Right renal cortex interstitium (tissue), 3 donors: ENCODE measurements at places on chromosomes 2 and 18.

DNA sequence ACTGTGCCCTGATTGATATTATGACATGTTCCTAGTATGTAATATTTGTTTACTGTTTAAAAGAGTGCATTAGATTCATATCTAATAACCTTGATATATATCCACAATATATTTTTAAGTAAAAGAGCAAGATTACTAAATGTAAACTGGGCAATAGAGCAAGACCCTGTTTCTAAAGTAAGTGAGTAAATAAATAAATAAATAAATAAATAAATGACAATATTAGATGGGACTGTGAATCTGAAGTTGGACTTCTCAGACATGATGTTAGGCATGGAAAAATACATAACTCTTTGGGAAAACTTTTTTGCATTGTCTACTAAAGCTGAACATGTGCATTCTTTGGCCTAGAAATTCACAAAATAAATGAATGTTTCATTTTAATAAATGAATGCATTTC is 164.7 kb downstream of the CCDC178 start:
- no peak for DNase-seq

- DNase-seq, result no peak
Observed at GRCh38 chr2:36554531-36554930, 43.4 kb downstream of the FEZ2 start.

DNA sequence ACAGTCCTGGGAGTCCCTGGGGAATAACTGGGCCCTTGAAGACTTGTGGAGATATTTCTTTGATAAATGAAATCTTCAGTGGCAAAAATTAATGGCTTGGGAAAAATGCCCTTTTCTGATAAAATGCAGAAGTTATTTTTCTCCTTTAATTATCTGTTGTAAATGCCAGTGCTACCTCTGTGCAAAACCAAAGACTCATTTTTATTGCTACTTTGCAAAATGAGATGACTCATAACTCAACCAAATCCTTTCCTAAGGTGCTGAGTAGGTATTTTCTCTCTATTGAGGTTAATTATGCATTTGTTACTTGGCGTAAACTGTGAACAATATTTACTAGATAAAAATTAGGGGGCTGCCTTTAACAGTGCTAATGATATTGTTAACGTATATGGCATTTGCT is 163.9 kb downstream of the DOK6 start:
- DNase-seq, result no peak

DNA sequence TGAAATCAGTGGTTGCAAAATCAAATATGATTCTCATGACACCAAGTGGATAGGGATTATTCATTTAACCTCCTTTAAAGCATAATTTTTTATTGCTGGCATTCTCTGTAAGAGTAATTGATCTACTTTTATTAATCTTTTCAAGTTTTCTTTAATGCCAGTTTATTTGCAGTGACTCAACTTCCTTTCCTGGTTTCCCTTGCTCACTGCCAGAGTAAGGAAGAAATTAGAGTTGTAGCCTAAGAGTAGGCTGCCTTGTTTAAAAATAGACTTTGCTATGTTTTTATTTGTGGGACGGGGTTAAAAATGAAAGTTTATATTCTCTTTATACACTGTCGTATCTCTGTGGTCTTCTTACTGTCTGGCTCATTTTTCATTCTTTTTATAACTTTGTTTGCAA is 148.6 kb downstream of the WDR7 start:
- no peak for DNase-seq

GRCh38 chr18:75066021-75066880 is 142.7 kb downstream of the PTGR3 start:
- DNase-seq, result no peak

GRCh38 chr2:2810504-2810903 is 479.4 kb upstream of the MYT1L start:
- no peak for DNase-seq

GRCh38 chr18:22637787-22638186 is 220.1 kb upstream of the CTAGE1 start:
- DNase-seq, result no peak

- DNase-seq, result no peak
Observed at GRCh38 chr2:64722291-64723044, 68.8 kb upstream of the SERTAD2 start.

DNA sequence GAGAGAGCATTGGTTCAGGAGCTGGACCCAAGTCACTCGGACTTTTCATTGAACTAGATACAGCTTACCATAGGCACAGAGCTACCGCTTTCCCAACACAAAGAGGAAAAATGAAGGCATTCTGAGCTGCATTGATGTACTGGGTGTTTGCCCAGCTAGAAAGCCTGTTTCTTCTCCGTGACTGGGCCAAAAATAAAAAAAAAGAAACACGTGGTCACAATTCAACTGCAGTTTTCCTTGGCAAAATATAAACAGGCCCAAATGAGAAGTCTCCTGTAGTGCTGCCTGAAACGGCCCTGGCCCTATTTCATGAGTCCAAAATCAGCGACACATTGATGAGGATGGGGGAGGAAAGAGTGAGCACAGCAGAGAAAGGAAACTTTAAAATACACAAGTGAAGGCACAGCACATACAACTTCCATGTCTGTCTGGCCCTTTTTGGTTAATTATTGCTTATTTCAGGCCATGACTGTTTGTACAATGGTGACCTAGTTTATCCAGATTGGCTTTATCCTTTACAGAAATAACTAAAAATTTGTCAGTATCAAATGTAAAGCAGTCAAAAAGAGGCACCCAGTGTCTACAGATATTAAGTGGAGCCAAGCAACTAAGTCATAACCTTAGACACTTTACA is 179.7 kb downstream of the ICOS start:
- DNase-seq, result no peak

DNA sequence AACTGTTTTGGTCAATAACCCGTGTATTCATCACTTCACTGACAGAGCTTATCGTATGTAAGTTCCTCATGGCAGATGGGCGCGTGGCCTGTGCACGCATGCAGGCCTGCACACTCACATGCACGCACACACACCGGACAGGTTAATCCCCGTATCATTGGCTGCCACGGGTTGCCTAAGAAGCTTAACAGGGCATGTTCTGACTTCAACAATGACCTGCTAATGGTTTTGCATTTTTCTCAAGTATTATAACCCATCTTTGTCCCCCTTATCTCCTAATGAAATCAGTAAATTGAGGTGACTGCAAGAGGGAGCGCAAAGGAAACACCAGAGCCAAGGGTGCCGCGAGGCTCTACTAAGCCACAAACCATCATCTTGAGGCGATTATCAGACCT is 399.0 kb upstream of the ID2 start:
- no peak for DNase-seq

- DNase-seq, result no peak
Observed at GRCh38 chr2:163191372-163191771, 352.8 kb upstream of the KCNH7 start.

DNA sequence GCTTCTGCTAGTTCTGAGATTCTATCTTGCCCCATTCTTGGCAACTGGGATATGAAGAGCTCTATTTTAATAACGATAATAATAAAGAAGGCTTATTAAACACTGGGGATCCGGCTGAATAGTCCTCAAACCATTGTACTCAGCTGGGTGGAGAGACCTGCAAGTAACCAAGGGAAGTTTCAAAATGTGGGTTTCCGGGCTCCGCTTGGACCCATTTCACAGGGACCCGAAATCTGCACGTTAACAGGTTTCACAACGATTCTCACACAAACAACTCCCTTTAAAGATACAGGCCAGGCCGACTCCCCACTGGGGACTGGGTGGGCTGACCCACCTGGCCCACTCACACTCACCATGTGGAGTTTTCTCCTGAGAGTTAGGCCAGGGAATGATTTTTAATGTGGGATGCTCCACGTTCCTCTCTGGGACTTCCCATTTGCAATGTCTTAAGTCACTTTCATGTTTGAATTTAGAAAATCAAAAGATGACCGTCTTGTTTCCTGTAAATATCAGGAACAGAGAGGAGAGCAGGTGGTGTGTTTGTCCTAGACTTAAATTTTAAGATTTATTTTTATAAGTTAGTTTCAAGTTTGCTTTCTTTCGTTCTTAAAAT is 96.3 kb downstream of the SH3RF3 start:
- no peak for DNase-seq

DNA sequence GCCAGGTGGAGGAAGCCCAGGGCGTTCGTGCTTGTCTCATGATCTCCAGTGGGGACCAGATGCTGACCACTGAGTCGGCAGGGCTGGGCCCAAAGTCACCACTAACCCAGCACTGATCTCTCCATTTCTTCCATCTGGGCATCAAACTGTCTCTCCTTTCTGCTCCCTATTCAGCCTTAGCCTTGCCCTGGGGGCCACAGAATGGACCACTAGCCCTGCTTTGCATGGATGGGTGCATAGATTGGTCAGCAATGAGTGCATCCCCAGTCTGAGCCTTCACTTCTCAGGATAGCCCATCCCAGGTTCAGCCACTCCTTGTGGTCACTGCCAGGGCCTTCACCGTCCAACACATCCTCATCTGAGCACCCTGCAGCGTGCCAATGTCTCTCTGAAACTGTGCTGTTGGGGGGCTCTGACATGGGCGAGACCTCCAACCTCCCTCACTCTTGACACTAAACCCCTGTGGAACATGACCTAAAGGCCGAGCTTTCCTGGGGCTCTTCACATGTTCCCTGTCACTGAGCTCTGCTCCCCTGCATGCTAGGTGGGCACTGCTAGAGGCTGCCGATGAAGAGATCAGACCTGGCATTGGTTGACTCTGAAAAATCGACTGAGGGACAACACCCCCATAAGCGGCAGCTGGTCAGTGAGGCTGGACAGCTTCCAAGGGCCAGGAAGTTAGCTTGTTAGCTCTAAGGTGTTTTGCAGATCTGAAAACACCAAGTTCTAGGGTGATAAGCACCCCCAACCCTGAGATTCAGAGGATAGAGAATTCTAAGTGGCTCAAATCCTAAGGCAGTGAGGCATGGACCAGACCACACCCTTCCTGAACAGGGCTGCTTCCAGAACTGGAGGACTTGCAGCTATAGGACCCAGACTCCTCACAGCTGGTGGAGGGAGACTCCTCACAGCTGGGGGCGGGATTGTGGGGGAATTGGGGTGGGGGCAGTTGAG is 61.7 kb downstream of the HS1BP3 start:
- DNase-seq, result no peak

DNA sequence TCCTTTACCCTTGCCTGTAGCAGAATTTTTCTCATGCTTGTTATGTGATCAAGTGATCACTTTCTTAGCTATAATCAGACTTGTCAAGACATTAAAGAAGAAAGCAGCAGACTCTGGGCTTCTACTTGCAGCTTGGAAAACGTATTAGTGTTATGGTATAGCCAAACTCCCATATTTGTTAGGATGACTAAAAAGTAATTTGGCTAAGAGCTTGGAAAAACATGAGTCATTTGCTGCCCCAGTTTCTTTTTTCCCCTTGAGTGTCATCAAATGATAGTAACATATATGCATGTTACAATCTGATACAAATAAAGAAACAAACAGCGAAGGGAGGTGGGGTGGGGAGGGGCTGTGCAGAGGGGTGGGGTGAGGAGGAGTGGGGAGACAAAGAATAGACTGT is 155.5 kb downstream of the IKZF2 start:
- no peak for DNase-seq

DNA sequence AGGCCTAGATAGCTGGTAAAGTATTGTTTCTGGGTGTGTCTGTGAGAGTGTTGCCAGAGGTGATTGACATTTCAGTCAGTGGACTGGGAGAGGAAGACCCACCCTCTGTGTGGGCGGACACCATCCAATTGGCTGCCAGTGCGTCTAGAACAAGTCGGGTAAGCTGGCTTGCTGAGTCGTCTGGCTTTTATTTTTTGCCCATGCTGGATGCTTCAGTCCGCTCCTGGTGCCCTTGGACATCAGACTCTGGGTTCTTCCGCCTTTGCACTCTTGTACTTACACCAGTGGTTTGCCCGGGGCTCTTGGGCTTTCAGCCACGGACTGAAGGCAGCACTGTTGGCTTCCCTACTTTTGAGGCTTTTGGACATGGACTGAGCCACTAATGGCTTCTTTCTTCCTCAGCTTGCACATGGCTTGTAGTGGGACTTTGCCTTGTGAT is 24.3 kb downstream of the DIS3L2 start:
- DNase-seq, result no peak

GRCh38 chr2:193502363-193503035 is 1307.8 kb upstream of the TMEFF2 start:
- DNase-seq, result no peak

GRCh38 chr2:138881126-138881525 is 100.9 kb upstream of the NXPH2 start:
- DNase-seq, result no peak

- DNase-seq, result no peak
Observed at GRCh38 chr2:240134956-240135520, 1.1 kb downstream of the COPS9 start.

GRCh38 chr18:13608791-13609532 is 117.4 kb downstream of the FAM210A start:
- DNase-seq, result no peak

- no peak for DNase-seq
Observed at GRCh38 chr2:221555494-221555846, 16.6 kb downstream of the EPHA4 start.

DNA sequence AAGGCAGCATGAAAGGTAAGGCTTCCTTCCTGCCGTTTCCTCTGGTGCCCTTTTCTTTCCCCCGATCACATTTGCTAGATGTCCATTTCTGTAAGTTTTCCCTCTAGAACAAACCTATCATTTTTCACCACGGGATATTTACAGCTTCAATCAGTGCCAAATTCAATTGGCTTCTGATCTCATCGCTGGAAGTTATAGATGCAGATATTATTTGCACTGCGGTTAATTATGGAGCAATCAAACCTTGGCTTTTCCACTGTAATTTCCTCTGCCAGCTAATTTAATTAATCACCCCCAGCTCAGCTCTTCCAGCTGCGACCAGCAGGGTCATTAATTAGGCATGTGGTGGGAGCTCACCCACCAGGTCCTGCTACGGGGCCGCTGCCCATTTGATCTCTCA is 86.1 kb downstream of the GBX2 start:
- no peak for DNase-seq

DNA sequence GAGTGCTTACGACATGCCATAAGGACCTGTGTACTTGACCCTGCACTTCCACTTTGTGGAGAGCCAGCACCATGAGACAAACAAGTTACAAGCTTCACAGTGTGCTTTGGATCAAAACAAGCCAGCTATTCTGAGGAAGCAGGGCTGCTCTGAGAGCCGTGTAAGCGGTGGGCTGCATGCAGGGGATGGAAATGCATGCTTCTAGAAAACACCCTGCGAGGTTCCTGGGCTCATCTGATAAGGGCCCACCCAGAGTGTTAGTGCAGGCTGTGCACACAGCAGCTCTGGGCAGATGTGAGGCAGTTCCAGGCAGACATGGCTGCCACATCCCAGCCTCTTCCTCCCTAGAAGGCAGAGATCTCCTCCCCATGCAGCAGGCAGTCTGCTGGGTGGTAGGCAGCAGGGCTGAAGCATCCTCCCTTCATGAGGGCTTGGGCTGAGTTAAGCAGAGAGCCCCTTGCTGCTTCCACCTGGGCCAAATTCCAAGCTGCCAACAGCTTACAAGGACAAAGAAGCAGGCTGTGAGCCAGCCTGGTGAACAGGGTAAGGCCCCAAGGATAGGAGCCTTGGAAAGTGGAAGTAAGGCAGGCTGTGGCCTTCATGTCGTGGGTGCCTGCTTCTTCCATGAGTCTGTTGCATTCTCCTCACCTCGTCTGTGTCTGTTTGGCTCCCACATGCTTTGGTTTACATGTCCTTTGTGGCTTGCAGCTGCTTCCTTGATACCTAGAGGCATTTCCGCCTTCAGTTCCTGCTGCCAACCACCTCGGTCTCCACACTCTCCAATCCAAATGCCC is 7.7 kb downstream of the PSD4 start:
- no peak for DNase-seq

GRCh38 chr18:51191128-51191717 is 6.3 kb downstream of the MEX3C start:
- DNase-seq, result no peak

- DNase-seq, result no peak
Observed at GRCh38 chr2:11160731-11161455, 5.6 kb downstream of the SLC66A3 start.

- DNase-seq, result no peak
Observed at GRCh38 chr2:103525756-103526155, 763.9 kb downstream of the TMEM182 start.
